ENCODE measurements at places on chromosomes 2 and 18.

DNA sequence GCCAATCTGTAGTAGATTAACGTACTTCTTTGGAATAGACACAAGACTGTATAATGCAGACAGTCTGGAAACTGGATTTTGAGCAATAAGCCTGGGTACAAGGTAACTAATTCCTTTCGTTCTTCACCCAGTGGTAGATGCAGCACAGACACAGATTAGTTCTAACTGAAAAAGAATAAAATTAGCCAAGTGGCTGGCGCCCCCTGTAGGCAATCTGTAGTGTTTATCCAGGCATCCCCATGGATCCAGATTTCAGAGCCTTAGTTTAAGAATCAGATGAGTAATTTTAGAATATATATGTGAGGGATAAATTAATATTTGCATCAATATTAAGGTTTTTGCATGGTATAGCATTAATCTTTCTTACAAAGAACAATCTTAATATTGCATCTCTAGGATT is 563.9 kb downstream of the DCC start:
- peak; percentile 70 for DNase-seq

DNA sequence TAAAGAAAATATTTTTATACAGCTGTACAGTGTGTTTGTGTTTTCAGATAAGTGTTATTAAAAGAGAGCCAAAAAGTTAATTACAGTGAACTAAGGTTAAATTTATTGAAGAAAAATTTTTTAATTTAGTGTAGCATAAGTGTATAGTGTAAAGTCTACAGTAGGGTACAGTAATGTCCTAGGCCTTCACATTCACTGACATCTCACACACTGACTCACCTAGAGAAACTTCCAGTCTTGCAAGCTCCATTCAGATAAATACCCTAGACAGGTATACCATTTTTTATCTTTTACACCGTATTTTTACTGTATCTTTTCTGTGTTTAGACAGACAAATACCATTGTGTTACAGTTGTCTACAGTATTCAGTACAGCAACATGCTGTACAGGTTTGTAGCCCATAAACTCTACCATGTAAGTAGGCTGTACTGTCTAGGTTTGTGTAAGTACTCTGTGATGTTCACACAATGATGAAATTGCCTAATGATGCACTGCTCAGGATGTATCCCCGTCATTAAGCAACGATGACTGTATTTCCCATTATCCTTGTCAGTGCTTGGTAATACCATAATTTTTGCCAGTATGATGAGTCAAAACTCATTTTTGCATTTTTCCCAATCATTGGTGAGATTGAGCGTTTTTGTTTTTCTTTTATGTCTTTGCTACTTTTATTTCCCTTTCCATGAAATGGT is 48.2 kb upstream of the B3GNT2 start:
- no peak for DNase-seq

DNA sequence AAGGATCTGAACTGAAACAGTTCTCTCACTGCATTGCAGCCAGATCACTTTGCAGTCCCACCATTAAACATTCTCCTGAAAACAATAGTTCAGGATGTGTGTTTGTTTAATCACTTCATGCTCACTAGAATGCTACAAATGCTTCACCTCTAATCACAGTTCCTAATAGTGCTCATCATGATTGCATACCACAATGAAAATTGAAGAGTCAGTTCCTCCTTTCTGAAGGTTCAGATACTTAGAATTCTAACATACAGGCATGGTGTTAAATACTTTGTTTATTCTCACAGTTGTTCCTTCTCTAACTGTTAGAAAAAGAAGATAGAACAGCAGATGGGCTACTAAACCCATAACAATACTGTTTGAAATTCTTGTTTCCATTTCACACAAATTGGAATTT is 622.3 kb upstream of the ACVR2A start:
- DNase-seq, result no peak

GRCh38 chr2:38631976-38632375 is 29.2 kb upstream of the HNRNPLL start:
- DNase-seq, result no peak

DNA sequence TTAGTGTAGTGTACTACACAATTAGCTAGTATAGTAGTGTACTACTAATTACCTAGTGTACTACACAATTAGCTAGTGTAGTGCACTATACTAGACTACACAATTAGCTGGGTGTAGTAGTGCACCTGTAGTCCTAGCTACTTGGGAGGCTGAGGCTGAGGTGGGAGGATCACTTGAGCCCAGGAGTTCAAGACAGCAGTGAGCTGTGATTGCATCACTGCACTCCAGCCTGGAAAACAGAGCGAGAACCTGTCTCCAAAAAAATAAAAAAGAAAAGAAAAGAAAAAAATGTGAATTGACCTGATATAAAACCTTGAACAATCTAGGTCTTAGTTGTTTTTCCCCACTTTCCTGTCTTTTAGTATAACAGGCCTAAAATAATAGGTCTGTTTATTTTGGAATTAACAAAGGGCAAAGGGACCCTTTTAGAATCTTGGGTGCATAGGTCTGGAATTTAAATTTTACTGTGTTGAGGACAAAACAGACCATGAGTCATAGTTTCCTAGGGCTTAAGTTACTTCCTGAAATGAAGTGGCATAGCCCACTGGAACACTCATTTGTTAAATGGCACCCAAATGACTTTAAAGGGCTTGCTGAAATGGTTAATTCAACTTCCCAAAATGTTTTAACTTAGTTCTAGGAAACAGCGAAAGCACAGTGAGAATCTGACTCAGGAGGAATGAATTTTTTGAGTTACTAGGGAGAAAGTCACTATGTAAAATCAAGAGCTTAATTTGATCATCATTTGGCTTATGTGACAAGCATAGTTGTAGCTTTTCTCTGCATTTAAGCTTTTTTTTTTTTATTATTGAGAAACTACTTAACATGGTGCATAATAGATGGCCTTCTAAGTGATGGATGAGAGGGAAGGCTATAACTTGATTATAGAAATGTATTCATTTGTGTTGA is 50.7 kb upstream of the ARL5A start:
- peak; percentile 95 for DNase-seq

DNA sequence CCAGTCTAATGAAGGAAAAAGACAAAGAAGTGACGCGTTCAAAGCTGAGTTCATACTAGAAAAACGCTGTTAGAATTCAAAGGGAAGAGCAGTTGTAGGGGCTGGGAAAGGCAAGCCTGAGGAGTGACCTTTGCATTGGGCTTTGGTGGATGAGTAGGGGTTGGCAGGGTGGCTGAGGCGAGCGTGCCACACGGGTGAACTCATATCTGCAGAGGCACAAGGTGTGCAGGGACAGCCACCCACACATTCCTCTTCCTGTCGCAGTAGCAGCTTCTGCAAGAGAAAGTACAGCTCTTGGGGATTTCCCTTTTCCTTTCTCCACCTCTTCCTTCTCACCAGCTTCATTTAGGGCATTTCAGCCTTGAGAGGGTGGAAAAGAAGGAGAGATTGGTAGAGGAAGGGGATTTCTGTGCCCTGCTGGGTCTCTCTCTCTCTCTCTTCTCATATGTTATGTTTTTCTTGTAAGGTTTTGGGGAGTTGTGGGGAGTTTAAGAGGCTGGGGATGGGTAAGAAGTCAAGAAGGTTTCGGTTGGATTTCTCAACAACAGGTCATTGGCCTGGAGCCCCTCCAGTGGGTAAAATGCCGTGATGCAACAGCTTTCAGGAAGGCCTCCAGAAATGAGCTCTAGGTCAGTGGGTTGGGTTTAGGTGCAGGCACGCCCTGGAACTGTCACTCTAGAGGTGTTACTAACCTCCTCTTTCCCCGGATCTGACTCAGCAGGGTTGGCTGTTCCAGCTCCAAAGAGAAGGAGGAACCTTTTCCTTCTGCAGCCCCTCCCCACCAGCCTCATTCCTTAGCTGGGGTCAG is 40.1 kb downstream of the ODC1 start:
- peak; percentile 79 for DNase-seq

- no peak for DNase-seq
Observed at GRCh38 chr2:240932001-240932723, 26.0 kb downstream of the CROCC2 start.

DNA sequence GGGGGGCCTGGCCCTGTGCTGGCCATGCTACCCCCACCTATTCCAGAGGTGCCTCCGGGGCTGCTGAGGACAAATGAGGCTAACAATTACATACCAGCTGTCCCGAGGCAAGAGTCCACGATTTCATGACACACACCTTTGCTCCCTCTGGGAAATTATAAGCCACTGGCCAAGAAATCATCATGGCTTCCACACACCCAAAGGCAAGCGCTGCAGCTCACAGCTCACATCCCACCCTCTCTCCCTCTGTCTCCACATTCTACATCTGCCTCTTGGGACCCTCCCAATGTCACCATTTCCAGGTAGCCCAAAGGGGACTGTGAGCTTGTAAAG is 134.4 kb downstream of the HDAC4 start:
- no peak for DNase-seq

DNA sequence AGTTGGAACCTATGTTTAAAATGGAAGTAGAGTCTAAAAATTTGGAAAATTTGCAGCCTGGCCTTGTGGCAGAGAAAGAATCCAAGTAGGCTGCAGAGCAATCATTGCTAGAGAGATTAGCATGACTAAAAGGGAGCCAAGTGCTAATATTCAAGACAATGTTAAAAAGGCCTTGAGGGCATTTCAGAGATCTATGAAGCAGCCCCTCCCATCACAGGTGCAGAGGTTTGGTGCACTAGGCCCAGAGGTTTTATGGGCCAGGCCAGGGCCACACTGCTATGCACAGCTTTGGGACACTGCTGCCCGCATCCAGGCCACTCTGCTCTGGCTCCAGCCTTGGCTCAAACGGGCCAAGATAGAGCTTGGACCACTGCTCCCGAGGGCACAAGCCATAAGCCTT is 6.7 kb upstream of the IL1A start:
- no peak for DNase-seq

GRCh38 chr2:12773586-12774394 is 57.1 kb downstream of the TRIB2 start:
- DNase-seq, result no peak

DNA sequence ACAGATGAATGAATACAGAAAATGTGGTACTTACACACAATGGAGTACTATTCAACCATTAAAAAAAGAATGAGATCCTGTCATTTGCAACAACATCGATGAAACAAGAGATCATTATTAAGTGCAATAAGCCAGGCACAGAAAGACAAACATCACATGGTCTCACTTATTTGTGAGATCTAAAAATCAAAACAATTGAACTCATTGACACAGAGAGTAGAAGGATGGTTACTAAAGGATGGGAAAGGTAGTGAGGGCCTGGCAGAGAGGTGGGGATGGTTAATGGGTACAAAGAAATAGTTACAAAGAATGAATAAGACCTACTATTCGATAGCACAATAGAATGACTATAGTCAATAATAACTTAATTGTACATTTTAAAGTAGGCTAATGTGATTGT is 393.5 kb downstream of the SATB2 start:
- DNase-seq, result no peak

DNA sequence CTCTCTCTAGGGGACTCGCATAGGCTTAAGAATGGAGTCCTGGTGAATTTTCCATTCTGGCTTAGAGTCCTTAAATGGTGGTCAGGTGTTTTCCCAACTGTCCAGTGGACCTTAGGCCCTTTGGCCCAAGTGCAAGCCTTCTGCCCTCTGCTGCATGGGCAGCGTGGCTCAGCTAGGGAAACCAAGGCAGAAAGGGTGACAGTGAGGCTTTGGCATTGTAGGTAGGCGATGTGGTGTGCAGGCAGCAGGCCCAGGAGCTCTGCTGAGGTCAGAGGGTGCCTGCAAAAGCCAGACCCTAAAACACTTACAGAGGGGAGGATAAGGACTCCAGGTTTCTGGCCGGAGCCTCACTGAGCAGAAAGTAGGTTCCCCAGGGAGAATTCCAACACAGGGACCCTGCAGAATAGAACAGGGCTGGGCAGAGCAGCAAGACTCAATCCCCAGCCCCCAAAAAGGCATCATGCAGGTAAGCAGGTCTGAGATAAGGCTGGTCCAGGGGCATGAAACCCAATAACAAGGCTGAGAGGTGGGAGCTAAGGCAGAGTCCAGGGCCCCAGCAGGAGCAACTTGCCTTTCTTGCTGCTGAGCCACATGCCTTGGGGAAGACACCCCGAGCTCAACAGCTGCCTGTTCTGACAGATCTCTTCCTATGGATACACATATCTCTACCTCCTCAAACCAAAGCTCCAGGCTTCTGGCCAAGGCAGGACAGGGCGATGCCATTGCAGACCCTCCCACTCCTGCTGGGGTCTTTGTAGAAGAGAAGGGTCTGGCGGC is 199.7 kb downstream of the TNS1 start:
- DNase-seq, result no peak

- DNase-seq, result no peak
Observed at GRCh38 chr2:101442667-101443061, 32.2 kb downstream of the RFX8 start.

DNA sequence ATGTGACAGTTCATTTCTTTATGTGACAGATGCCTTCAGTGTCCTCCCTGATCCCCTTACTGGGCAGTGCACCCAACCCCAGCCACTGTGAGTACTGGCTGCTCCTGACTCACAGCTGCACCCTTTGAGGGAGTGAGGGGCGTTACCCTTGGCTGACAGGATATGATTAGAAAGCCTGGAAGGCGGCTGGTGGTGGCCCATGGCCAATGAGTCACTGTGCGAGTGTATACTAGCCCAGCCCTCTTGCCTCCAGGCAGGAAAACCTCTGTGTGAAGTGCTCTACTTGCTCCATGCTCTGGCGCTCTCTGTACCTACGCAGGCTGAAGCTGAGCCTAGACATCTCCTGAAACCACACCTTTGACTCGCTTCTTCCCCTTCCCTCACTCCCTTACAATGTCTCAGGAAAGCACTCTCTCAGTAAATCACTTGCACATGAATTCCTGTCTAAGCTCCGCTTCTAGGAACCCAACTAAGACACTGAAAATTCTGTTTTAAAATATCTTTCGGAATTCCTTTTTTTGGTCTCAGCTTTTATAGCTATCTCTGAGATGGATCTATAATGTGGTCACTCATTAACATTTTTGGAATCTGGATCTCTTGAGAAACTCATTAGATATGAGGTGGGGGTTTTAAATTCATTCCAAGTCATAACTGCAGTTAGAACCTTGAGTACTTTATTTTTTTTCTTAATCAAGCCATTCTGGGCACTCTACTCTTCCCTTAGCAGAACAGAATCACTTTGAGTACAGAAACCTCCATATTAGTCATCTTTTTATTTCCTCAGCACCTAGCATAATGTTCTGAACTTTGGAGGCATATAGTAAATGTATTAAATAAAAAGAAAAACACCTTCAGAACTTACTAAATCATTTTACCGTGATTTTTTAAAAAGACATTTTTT is 25.3 kb upstream of the STAM2 start:
- peak; percentile 89 for DNase-seq

GRCh38 chr2:106575955-106576354 is 88.8 kb downstream of the CD8B2 start:
- DNase-seq, result no peak

DNA sequence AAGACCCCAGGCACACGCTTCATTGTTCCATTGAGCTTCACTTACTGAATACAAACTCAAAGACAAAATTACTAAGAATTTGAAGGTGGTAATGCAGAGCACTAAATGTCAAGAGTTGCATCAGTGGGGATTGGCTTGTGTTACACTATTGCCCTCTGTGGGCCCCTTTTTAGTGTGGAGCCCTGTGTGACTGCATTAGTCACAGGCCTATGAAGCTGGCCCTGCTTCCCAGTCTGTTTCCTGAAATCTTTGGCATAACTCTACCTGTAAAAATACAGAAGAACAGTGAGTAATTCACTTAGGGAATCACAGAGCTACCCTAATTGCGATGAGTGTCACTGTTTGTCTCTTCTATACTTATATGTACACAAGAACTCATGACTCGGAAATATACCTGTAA is 40.0 kb upstream of the STPG4 start:
- no peak for DNase-seq
